ENCODE measurements at places on chromosomes 3 and 15. TPM values are rescaled to one million over a fixed set of nuclear protein-coding genes. Genes with fewer than 3 reads are reported as not detected.

DNA sequence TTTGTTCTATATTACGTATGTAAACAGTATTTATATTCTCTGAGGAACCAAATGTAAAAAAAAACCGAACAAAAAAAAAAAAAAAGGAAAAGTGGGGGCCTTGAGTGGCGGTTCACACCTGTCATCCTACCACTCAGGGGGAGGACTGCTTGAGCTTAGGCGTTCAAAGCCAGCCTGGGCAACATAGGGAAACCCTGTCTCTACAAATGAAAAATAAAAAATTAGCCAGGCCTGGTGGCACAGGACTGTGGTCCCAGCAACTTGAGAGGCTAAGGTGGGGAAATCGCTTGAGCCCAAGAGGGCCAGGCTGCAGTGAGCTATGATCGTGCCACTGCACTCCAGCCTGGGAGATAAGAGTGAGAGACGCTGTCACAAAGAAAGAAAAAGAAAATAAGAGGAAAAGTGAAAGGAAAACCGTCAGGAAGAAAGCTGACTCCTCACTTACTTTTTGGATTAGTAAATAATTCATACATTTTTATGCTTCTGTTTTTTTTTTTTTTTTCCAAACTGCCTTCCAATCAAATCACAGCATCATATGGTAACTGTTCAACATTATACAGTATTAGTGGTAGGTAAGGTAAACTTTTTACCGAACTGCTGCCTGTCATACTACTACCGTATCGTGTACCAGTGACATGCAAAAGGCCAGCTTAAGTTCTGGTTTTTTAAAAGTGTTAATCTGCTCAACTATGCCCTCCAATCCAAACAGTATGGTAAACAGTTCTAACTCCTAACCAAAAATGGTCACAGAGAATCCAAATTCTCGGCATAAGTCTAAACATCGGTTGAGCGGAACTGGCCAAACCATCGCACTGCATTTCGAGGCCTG lies 1.2 kb downstream of the PHC3 start:
- DNase-seq, result no peak

GRCh38 chr3:53672981-53673380 lies 173.2 kb downstream of the CHDH start:
- peak; percentile 39 for DNase-seq

Gene AGBL1
- total RNA-seq, result not detected

DNA sequence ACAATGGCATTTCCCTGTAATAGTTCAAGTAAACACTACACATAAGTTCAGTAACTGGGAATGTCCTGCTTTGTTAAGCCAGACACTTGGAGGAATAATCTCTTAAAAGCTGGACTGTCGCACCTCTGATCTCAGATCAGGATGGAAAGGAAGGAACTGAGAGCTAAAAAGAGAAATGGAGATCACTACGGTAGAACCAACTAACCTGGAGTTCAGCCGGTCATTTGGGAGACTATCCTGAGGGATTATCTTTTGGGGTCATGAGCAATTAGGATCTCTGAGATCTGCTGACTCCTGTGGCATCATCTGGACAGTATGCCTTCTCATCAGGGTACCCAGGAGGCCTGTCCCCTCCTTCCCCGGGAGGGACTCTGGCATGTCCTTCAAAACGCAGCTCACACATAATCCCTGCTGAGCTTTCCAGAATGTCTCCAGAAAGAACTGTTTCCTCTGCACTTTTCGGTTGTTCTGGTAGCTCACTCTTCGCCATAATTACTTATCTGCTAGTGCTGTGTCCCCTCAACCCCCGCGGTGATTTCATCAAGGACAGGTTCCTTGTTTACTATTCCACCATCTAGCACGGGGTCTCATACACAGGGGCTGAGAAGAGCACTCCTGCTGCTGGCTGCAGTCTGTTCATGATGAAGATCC lies 115.6 kb downstream of the SENP2 start:
- DNase-seq, result peak; percentile 64

DNA sequence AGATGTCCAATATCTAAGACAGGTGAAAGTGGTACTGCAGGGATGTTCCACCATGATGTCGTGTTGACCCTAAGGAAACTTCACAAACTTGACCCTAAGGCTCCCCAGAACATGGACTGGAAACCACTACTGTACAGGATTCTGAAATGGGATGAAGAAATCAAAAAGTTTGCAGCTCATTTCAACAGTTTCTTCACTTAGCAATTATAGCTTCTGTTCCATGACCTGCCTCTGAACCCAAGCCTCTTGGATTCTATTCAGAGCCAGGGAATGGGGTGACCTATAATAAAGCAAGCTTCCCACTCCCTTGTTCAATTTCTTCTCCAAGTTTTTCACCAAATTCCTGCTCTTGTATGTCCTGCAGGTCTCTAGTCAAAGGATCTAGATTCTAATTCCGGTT lies 40.7 kb downstream of the DUT start:
- DNase-seq, result no peak

Gene SLC22A13
- not detected for total RNA-seq

DNA sequence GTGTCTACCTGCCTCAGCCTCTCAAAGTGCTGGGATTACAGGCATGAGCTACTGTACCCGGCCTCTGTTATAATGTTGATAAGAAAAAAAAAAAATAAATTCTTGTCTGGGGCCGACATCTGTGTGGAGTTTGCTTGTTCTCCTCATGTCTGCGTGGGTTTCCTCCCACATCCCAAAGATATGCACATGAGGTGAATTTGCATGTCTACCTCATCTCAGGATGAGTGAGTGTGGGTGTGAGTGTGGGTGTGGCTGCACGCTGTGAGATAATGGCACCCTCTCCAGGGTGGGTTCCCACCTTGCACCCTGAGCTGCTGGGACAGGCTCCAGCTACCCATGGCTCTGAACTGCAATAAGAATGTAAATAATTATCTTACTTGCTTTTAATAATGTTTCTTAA lies 25.9 kb upstream of the UACA start:
- DNase-seq, result no peak

- DNase-seq, result peak; percentile 10
These were observed 328.0 kb upstream of the SOX2 start for GRCh38 chr3:181383760-181384159.

Gene ROPN1
- not detected for total RNA-seq

Gene SUCNR1
- total RNA-seq, result 0.03 TPM
